ENCODE measurements at places on chromosomes 6 and 20.

GRCh38 chr6:142207265-142207877 is 60.3 kb downstream of the VTA1 start:
- DNase-seq: no peak

GRCh38 chr6:3258720-3259490 is at the start of gene PSMG4:
TSS of gene PSMG4 (plus strand) at chr6:3258947. CDS start at chr6:3259023, 76 bp downstream.
- peak; percentile 89 for DNase-seq

DNA sequence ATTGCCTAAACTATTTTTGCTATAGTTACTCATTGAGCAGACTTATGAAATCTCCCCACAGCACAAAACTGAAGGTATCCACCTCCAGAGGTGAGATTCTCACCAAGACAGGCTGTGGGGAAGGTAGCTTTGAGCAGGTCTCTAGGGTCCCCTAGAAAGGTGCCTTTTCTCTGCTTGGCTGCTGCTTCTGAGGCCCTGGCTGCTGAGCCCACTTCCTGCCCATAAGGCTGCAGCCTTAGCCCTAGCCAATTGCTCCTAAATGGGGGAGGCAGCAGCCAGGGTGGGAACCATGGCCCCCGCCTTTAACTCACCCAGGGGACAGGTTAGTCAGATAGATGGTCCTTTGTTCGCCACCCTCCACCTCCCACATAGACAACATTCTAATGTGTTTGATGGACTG is 3.6 kb downstream of the NT5E start:
- no peak for DNase-seq

- DNase-seq: no peak
Measured at GRCh38 chr6:84428300-84428907, 201.0 kb upstream of the CEP162 start.

DNA sequence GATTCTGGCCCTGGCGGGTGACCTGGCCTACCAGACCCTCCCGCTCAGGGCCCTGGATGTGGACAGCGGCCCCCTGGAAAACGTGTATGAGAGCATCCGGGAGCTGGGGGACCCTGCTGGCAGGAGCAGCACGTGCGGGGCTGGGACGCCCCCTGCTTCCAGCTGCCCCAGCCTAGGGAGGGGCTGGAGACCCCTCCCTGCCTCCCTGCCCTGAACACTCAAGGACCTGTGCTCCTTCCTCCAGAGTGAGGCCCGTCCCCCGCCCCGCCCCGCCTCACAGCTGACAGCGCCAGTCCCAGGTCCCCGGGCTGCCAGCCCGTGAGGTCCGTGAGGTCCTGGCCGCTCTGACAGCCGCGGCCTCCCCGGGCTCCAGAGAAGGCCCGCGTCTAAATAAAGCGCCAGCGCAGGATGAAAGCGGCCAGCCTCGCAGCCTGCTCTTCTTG is 868 bp upstream of the SLC2A4RG start:
- DNase-seq: no peak

DNA sequence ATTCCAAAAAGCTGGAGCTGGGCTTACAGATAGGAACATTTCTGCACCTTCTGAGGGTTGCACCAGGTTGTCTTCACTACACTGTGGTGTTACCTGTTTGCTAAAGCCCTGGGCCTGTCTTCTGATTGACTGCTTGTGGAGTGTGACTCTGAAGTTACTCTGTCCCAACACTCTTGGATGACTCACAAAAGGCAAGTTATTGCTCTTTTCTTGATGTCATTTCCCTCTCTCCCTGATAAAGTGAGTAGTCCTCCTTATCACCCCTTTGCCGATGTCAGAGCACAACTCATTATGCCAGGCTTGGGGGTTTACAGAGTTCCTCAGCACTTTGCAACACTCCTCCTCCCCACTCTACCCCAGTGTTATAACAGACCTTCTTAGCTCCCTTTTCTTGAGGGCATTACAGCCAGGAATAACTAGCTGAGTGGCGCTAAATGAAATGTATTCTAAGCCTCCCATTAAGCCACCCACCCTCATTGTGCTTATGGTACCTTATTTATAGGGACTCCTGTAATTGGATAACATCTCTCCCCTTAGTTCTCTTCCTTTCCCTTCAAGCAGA is 36.1 kb upstream of the NKX2-4 start:
- DNase-seq: no peak

DNA sequence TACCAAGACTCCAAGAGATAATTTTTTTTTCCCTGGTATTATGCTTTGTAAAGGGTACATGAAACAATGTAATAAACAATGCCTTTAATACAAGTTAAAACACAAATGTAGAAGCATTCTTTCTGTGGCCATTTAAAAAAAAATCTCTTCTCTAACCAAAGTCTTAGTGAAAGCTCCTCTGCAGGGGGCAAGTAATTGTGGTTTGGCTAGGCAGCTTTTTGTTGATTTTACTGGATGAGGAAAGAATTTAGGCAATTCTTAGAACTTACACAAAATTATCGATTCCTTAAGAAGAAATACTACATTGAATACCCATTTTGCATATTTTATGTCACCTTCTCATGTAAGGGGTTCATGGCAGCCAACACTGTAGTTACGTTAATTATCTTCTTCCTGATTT is 12.4 kb downstream of the TFB1M start:
- no peak for DNase-seq

DNA sequence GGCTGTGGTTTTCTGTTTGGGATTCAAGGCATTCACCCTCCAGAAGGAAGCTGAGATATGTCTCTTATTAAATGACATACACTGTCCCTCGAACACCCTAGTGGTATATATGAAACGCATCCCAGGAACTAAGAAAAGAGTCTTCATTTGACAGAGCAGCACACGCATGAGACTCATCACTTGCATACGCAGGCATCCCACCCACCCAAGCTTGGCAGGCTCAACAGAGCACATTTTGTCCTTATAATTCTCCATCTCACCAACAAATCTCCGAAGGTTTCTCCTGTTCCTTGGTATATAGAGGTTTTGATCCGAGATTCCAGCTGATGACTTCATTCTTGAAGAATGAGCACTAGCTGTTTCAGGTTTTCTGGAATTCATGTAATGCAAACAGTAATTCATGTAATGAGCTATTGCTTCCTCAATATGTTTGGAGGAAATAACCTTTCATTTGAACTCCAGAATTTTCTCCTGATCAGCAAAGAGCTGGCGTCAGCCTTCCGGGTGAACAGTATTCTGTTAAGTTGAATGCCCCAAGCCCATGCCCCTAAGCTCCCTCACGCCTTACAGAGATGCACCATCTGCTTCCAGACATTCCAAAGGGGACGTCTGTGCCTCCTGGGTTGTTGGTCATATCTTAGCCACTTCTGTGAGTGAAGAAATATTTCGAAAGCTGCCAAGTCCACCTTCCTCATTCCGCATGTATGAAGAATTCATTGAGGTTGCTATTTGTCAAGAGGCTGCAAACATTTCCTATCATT is 66.0 kb upstream of the CDH4 start:
- DNase-seq: no peak

DNA sequence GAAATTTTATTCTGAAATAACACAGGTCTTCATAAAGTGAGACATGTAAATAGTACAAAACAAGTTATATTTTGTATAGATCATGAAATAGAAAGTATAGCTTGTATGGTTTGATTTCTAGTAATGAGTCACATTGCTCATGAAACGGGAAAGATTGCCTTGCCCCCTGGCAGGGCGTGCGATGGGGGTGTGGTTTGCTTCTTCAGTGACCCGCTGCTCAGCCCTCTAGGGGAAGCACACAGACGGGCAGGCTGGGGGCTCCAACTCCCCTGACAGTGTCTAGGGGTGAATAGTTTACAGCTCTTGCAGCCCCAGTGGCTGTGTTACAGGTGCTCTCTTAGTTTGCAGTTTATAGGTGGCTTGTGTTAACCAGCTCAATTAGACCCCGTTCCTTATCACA is 170.5 kb upstream of the RGS17 start:
- DNase-seq: no peak

DNA sequence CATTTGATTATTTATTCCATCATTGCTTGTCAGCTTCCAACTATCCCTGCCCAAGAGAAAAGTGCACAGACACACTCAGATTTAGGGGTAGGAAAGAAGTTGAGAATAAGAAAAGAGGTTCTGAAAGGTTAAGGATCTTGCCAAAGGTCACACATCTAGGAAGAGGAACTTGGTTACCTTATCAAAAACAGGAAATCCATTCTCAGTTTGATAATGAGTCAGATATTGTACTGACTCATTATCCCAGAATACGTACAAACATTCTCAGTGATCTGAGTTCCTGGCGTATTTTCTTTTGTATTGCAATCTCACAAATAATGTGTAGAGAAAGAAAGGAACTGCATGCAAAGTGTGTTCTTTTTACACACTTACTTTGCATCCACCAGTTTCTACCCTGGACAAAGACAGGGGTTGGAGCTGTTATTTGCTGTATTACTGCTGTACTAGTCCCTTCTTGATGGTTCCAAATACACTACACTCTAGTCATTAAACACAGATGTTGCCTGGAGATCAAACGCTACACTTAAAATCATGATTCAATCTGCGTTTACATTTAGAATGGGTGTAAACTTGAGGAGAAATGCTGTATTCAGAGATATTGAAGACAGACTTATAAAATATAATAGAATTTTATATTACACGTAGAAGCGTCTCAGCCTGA is 545.7 kb downstream of the PRKN start:
- DNase-seq: no peak

GRCh38 chr6:53746442-53747103 is 48.2 kb upstream of the LRRC1 start:
- no peak for DNase-seq

DNA sequence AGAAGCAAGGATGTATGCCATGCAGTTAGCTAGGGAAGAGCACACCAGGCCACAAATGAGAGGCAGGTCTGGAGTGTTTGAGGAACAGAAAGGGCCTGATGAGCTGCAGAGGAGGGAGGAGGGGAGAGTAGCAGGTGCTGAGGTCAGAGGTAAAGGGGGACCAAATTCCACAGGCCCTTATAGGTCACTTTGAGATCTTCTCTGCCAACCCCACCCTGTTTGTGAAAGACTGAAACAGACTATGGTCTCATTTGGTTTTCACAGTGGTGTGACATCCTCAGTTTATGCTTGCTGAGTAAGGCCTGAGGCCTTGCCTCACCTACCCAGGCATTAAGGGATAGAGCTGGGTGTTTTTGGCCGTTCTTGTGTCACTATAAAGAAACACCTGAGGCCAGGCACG is 187.7 kb upstream of the MYLIP start:
- DNase-seq: no peak

DNA sequence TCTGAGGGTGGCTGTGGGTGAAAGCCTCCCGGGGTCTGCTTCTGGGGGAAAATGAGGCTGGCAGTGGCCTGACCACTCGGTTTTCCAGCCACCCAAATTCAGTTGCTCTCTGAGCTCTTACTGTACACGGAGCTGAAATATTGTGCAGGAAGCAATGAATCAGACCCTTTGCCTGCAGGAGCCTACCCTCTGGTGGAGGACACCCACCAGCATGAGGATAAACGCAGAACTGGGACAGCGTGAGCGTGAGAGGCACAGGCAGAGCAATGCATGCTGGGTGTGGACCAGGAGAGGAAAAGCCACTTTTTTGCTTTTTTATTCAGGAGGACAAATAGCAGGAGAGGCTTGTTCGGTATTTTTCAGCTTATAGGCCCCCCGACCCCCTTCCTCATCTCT is 298.0 kb downstream of the QKI start:
- no peak for DNase-seq

GRCh38 chr6:144675231-144675861 is 390.2 kb downstream of the UTRN start:
- DNase-seq: no peak

DNA sequence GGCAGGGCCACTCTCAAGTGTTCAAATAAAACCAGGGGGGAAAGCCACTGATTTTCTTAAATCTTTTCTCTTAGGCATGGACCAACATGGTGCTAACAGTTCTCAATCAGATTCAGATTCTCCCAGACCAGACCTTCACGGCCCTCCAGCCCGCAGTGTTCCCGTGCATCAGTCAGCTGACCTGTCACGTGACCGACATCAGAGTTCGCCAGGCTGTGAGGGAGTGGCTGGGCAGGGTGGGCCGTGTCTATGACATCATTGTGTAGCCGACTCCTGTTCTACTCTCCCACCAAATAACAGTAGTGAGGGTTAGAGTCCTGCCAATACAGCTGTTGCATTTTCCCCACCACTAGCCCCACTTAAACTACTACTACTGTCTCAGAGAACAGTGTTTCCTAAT is 41.5 kb upstream of the SMIM28 start:
- DNase-seq: no peak

- DNase-seq: no peak
Measured at GRCh38 chr6:167325766-167326165, 880 bp downstream of the TTLL2 start.

DNA sequence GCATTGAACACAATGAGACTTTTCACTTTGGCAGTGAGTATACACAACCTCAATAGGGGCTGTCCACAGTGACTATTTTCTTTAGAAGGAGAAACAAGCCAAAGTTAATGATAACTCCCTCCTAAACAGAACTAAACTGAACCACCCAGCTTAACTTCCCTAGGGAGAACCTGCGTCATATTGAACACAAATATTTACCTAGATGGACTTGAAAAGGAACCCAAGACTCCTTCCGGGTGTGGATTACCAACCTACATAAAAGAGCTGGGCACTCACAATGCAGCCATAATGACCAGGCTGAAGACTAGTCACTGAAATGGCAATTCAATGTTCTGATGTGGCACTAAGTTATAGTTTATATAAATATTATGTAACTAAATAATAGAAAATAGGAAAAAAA is 160.6 kb downstream of the IBTK start:
- no peak for DNase-seq

GRCh38 chr6:21801446-21802174 is 208.1 kb downstream of the SOX4 start:
- DNase-seq: no peak

DNA sequence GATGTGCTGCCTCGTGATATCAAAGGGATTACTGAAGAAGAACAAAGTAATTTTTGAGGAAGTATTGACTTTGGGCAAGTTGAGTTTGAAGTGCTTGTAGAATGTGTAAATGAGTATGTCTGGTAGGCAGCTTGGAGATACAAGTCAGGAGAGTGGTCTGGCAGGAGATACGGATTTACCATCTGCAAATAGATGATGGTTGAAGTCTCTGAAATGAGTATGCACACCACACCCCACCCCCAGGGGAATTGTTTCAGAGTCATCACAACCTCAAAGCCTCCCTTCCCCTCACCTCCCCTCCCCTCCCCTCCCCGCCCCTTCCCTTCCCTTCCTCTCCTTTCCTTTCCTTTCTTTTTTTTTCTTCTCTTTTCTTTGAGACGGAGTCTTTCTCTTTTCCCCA is 16.4 kb upstream of the MCUR1 start:
- DNase-seq: no peak

DNA sequence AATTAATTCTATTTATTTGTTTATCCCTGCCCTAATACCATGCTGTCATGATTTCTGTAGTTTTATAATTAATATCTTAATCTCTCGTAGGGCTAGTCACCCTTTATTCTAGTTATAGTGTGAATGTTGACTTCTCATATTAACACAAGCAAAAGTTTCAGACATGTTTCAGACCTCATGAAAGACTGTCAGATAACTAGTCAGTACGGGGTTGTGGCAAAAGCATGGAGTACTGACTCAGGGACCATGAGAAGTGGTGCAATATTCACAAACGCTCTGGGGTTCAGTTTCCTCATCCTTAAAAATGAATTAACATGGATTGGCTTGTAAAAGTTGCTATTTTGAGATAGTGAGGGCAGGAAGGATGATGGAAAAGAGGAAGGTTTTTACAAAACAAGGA is 148.9 kb downstream of the TMEM200A start:
- DNase-seq: no peak

GRCh38 chr6:53896196-53896595 is 101.4 kb downstream of the LRRC1 start:
- DNase-seq: no peak

- DNase-seq: no peak
Measured at GRCh38 chr6:150456466-150456865, 87.7 kb downstream of the IYD start.

Data from stimulated activated CD8-positive, alpha-beta memory T cell treated with anti-CD3 and anti-CD28 coated beads, Interleukin-2, amount 100 ng/mL, for 1 hour (primary cell).